ENCODE measurements at places on chromosomes 12 and 14.

GRCh38 chr14:70893062-70893845 is 14.0 kb upstream of the PCNX1 start:
- no peak for DNase-seq

GRCh38 chr12:104456417-104456949 is at the start of gene CHST11:
Gene CHST11, plus strand, starts transcription at chr12:104456948.
- DNase-seq, result peak; percentile 63

- DNase-seq, result no peak
Measured at GRCh38 chr14:55482936-55483605, 42.7 kb upstream of the TBPL2 start.

GRCh38 chr12:11962860-11963259 is 107.9 kb upstream of the BCL2L14 start:
- no peak for DNase-seq

DNA sequence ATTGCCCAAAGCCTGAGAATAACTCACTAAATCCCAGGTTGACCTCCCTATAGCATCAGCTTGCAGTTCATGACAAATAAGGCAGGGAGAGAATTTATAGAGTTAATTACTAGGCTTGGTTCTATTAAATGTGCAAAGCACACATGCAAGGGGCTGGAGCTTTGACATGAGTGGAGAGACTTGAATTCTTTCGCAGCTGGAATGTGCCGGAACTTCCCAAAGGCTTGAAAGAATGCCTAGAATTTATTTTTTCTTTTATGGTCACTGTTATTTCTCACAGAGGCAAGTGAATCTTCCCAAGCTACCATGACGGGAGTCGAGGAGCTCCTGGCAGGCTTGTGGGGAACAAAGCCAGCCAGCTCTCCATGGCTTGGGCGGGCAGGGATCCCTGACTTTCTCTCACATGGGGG is 95.5 kb upstream of the USP44 start:
- no peak for DNase-seq

DNA sequence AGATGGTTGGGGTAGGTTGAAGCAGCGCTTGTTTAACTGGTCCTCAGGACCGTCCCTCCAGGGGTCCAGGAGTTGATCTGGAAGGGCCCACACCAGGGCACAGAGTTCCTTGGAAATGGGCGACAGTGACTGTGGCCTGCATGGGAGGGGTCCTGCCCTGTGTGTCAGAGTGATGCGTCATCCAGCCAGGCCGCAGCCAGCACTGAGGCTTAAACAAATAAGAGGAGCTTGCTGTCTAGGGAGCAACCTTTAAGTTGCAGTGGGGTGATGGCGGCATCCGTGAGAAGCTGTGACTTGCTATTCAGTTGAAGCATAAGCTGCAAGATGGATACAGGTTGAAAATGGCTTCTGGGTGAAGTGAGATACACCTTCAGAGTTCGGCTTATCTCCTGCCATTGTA is 20.2 kb downstream of the DCAF4 start:
- DNase-seq, result no peak

- DNase-seq, result no peak
Measured at GRCh38 chr12:15855646-15856045, 26.5 kb upstream of the STRAP start.

Measured in CD8-positive, alpha-beta T cell (primary cell).